ENCODE measurements at places on chromosomes 5 and 9.

DNA sequence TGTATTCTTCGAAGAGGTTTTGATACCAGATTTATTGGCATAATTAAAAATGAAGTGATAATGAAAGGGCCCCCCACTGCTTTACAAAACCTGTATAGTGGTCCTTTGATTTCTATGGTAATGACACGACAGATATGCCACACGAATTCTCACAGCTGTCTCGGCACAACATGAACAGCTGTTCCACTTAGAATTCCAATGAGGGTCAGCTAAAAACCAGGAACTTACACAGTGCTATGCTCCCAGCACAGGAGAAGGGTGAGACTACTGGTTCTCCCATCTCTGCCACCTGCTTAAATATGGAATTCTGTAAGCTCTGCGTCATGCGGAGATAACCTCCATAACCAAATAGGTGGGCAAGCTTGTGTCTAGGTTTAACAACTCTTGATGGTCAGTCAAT, 183.0 kb upstream of the EFNA5 start:
- no peak for DNase-seq

- no peak for DNase-seq
Measured at GRCh38 chr5:171157775-171158174, 151.3 kb upstream of the TLX3 start.

GRCh38 chr5:67344870-67345269, 148.3 kb upstream of the CD180 start:
- no peak for DNase-seq

- no peak for DNase-seq
Measured at GRCh38 chr5:75656311-75657003, 45.2 kb downstream of the ANKDD1B start.

DNA sequence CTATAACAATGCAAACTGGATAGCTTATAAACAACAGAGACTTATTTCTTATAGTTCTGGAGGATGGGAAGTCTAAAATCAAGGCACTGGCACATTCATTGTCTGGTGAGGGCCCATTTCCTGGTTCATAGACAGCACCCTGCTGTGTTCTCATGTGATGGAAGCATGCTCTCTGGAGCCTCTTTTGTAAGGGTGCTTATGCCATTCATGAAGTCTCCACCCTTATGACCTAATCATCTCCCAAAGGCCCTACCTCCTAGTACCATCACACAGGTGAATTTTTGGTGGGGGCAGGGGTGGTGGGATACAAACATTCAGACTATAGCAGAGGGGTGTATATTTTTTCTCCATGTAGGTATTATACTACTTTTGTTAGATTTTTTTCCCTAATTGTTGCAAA, 92.4 kb downstream of the UNC13B start:
- DNase-seq = no peak

- no peak for DNase-seq
Measured at GRCh38 chr9:131688377-131688776, 51.5 kb downstream of the RAPGEF1 start.

- no peak for DNase-seq
Measured at GRCh38 chr9:111783857-111784256, 10.9 kb downstream of the SHOC1 start.

GRCh38 chr5:111225926-111226325, 1.7 kb downstream of the CAMK4 start:
- no peak for DNase-seq

GRCh38 chr5:149654883-149655505, 73.7 kb downstream of the ARHGEF37 start:
- DNase-seq = no peak

- no peak for DNase-seq
Measured at GRCh38 chr5:91288118-91288916, 94.8 kb downstream of the ARRDC3 start.

DNA sequence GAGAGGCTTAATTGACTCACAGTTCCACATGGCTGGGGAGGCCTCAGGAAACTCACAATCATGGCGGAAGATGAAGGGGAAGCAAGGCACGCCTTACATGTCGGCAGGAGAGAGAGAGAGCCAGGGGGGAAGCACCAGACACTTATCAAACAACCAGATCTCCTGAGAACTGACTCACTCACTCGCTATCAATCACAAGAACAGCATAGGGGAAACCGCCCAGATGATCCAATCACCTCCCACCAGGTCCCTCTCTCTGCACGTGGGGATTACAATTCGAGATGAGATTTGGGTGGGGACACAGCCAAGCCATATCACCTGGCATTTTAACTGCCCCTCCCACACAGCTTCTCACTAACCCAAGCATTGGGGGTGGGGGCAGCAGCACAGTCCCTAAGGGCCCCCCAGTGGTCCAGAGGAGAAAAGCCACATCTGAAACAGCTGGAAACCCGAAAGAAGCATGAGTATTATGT, 76.1 kb upstream of the ASS1 start:
- DNase-seq = no peak

- DNase-seq = no peak
Measured at GRCh38 chr5:161446655-161447054, 99.9 kb downstream of the GABRB2 start.

- no peak for DNase-seq
Measured at GRCh38 chr5:116502138-116502537, 72.5 kb downstream of the SEMA6A start.

- DNase-seq = no peak
Measured at GRCh38 chr5:180433032-180433422, 61.2 kb upstream of the CNOT6 start.

- DNase-seq = no peak
Measured at GRCh38 chr9:124353166-124353768, 62.0 kb downstream of the PSMB7 start.

DNA sequence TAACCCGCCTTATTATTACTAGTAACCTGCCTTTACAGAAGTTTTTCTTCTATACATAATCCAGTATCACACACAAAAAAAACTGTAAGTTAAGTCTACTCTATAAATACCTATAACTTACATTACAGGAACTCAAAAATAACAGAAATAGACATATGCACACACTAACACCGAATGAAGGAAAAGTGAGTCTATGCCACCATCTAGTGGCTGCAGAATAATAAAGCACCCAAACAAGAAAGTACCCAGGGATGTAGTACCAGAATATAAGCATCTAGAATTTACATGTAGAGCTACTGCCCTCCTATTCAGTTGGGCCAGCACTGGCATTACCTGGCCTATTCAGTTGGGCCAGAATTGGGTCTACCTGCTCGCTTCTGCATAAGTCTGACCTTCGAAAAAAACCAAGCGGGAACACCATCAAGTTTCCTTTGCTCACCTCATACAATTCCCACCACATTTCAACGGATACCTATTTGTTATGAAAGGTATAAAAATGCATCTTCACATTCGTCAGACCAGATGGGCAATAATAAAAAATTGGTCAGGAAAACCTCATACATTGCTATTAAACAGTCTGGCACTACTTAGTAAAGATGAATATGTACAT, 4.0 kb upstream of the NIPSNAP3A start:
- DNase-seq = no peak

DNA sequence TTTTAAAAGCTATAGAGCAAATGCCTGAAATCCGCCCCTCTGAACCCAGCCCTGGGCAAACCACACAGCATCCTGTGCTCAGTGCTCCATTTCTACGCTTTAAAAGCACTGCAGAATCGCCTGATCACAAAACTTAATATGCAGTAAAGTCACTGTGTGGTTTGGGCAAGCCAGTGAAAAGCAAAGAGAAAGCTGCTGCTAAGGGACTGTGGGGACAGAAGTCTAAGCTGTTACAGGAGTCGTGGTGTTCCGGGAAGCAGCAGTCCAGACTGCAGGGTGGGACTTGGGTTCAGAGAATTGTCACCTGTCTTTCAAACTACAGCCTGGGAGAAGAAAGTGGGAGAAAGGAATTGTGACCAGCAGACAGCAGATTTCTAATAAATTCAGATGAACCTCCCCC, 8.2 kb downstream of the RAPGEF1 start:
- no peak for DNase-seq

DNA sequence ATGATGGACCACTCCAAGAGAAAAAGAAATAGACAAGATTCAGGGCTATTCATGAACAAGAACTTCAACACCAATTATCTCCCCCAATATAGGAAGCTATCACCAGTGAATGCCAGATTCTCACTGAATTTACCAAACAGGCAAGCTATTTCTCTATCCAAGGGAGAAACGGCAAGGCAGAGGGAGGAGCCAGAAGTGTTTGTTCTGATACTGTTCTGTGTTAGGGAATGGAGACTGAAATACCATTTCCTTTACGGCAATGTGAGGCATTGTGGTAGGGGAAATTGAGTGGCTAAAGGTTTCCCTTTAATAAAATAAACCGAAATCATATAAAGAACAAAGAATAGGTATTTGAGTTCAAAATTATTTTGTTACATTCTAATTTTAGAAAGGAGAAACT, 68.0 kb upstream of the ALDH1A1 start:
- DNase-seq = no peak

- no peak for DNase-seq
Measured at GRCh38 chr9:104993291-104993963, 65.5 kb upstream of the ABCA1 start.

- no peak for DNase-seq
Measured at GRCh38 chr5:91272858-91273257, 110.3 kb downstream of the ARRDC3 start.

DNA sequence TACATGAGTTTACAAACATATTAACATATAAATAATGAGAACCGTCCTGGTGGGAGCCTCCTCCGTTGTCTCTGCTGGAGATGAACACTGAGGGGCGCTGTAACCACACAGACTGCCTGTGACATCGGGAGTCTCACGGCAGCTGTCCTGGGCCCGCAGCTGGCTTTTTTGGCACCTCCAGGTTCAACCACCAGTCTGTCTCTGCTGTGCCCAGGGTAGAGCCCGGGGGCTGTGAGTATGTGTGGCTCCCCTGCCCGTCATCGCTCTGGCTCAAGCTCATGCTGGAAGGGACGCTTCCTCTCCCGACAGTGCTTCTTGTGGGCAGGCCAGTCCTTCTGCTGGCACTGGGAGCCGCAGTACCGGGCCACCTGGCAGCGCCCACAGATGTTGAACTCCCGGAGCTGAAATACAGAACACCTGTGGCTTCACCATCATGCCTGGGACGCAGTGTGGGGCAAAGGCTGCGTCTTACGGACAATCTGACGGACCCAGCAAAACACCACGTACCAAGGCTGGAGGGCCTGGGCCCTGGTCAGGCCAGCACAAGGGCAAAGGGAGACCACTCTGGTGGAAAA, 3.6 kb upstream of the DPH7 start:
- no peak for DNase-seq

DNA sequence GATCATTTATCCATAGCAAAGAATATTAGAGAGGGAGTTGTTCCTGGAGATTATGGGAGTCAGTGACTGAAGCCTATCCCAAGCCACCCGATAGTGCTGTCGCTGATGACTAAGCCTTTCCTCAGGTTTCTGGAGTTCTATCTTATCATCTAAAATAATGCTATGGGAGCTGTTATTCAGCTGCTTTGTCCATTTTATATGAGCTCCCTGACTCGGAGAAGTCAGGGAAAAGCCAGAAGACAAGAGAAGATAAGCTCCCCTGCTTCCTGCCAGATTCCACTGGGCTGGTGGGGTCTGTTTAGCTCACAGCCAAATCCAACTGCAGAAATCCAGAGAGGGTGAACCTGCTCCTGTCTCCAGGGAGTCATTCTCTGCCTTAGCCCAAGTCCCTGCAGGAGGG, 148.2 kb downstream of the DROSHA start:
- no peak for DNase-seq

GRCh38 chr9:136143215-136144001, 24.7 kb upstream of the TMEM250 start:
- no peak for DNase-seq

DNA sequence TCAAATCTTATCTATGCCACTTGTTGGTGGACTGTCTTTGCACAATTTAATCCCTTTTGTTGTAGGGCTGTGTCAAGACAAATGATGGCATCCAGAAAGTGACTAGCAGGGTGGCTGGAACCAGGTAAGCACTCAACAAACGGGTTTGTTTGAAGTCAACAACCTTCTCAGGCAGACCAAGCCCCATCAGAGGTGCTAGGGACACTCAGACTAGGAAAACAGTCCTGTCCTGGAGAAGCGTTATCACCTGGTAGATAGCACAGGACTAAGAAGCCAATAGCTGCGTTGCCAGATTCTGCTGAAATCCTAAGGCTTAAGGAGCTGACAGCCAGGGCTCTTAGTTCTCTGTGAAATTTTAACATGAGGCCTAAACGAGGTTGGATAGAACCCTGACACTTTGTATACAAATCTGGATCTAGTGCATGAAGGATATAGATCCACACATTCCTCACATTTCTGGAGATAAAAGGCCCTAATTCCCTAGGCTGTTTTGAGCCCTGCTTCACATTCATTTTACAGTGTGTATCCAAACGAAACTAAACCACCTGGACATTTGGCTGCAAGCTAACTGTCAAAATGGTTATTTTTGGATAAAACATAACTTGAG, 179.8 kb downstream of the DCP2 start:
- no peak for DNase-seq

DNA sequence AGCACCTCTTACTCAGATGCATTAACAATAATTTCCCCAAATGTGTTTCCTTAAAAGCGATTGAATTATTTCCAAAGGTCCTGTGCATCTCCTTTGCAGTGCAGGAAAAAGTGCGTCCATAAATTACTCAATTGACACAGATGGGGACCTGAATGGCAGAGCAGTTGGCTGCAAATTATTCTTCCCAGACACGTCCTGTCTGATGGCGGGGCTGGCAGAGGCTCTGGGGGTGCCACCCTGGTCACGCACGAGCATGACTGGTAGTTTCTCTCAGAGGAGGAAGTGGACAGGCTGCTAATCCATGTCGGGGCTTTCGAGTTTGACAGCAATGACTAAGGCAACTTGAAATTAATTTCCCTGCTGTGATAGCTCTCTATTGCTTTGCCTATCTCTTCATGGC, 264.8 kb upstream of the BRINP1 start:
- no peak for DNase-seq

DNA sequence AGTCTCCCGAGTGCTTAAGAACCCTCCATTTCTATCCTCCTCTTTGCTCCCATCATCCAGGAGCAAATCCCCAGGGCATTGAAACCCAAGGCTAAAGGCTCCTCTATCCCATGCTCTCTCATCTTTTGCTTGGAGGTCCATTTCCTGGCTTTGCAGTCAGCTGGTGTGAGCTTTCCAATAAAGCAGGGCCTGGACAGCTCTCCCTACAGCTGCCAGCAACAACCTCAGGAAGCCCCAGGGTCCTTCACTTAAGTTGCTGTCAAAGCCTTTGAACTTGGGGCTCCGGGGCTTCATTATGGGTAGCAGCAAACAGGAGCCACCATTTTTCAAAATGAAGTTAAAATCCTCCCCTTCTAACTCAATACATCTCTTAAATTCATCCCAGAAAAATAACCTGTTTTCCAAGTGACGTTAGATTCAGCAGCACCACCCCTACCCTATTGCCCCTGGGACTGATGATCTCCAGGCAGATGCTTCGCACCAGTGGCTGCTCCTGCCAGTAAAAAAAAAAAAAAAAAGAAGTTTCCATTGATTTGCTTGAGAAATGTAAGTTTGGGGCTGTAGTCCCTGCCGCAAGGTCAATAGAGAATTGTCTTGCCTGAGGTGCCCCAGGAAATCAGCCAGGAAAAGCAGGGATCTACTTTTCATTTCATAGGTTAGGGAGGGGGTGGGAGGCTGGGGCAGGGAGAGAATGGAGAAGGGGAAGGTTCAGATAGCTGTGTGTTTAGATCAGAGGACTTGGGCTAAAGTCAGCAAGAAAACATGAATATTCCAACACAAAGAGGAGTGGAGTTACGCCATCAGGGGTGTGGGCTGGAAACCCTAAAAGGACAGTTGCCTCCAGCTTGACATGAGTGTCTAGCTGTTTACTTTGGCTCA, 83.8 kb upstream of the IL6ST start:
- no peak for DNase-seq
